SJCRH30 (cell line): ENCODE measurements at places on chromosomes 2 and 18. TPM values are rescaled to one million over a fixed set of nuclear protein-coding genes. Genes with fewer than 3 reads are reported as not detected.

The DCDC2C gene
- total RNA-seq, result not detected in 2 replicates

GRCh38 chr18:11957636-11958035 lies 23.7 kb upstream of the IMPA2 start:
- DNase-seq, result no peak

GRCh38 chr2:44291281-44292248 lies 16.3 kb downstream of the SLC3A1 start:
- peak; percentile 89 for DNase-seq

DNA sequence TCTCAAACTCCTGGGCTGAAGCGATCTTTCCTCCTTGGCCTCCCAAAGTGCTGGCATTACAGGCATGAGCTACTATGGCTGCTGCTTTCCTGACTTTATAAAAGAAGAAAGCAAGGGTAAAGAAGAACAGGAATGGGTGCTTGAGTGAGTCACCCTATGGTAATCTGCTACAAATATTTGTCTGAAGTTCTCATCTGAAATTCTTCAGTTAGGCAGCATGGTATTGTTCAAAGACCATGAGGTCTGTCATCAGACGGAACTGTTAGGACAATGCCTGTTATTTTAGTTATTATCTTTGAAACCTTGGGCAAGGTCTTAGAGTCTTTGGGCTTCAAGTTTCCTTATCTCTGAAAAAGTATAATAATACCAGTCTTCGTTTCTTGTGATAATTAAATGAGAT lies 695.8 kb downstream of the RNF144A start:
- DNase-seq, result no peak

DNA sequence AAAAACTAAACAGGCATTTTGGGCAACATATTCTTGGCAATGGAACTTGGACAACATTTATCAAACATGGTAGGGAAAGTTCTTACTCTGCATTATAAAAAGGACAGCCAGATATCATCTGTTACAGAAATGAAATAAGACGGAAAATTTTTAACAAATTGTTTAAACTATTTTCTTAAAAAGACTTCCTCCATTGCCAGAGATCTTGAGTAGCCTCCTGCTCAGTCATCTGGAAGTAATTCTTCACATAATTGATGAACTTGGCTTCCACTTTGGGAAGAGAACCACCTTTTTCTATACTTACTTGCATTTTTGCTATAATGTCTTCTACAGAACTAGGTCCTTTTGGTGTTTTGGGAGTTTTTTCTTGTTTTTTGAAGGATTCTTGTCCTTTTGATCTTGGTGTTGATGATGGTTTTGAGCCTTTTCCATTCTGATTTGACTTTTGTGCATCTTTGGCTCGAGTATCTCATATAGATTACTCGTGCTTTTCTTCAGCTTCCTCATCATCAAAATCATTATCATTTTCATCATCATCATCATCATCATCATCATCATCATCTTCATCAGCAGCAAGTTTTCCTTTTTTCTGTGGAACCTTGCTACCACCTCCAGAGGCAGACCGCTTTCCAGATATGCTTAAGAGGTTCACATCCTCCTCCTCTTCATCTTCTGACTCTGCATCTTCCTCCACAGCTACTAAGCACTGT lies 66.2 kb downstream of the CD28 start:
- no peak for DNase-seq

- DNase-seq, result no peak
Observed at GRCh38 chr18:80253871-80254492, 6.7 kb upstream of the PARD6G start.

- DNase-seq, result no peak
Observed at GRCh38 chr18:57727952-57728807, 74.9 kb downstream of the ATP8B1 start.

DNA sequence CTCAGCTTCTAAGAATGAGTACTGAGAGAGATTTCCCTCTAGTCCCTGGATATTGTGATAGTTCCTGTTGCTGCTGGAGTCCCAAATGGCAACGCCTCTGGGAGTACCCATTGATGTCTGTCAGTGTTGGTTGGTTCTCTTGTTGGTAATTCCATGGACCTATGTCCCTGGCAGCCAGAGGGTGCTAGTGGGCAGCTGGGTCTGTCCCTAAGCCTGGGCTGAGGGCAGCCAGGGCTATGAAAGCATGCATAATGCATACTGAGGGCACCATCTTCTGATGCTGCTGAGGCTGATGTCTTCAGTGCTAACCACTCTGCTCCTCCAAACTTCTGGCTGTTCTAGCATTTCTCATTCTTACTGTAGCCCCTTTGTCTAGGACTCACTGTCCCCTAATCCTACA lies 35.9 kb downstream of the NABP1 start:
- DNase-seq, result peak; percentile 57
